Left renal pelvis (tissue), 4 donors: ENCODE measurements at places on chromosomes 3 and 15.

DNA sequence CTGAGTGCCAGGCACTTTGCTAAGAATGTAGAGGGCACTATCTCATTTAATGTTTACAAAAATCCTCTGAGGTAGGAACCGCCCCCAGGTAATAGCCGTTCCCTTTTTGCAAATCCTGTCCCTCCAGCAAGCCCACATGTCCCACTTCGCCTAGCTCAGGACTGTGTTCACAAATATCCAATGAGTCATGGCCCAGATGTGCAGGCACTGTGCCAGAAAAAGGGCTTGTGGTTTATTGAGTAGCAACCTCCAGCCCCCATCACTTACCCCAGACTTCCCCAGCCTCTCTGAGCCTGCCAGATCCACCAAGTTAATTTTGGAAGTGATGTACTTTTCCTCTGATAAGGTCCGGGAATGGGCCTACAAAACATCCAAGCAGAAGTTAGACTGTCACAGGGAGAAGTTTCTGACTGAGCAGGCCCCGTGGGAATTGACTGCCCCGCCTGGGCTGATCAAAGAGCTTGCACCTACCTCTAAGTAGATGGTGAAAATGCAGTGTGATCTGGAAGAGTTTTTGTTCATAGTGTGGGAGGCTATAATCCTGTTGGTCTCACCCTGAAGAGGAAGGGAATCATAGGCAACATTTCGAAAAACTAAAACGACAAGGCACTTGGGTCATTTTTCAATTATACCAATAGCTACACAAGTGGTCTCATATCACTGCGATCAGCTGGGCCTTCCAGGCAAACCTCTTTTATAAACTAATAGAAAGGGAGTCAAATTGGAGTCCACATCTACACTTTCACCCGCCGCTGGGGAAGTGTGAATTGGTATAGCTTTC lies 15.7 kb downstream of the KIF9 start:
- DNase-seq, result no peak

DNA sequence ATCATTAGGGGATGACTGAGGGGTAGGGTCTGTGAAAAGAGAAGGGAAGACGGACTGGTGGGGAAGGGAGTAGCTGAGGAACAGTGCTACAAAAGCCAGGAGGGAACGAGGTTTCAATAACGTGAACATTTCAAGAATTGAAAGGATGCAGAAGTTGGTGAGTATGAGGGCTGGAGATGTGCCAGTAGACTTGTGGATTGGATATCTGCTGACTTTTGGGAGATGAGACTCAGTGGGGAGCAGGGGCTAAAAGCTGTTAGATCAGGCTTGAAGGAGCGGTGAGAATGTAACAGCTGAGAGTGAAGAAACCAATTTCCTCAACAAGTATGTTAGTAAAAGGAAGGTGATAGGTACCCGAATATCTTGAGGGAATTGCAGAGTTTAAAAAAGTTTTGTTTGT lies 65.2 kb downstream of the GTPBP8 start:
- DNase-seq, result no peak

GRCh38 chr15:53581513-53581912 lies 177.9 kb downstream of the WDR72 start:
- DNase-seq, result no peak

- no peak for DNase-seq
Observed at GRCh38 chr15:99168601-99169580, 64.0 kb downstream of the SYNM start.

- no peak for DNase-seq
Observed at GRCh38 chr15:51575775-51576174, 46.8 kb downstream of the DMXL2 start.

- no peak for DNase-seq
Observed at GRCh38 chr3:31462050-31462569, 70.6 kb upstream of the STT3B start.

DNA sequence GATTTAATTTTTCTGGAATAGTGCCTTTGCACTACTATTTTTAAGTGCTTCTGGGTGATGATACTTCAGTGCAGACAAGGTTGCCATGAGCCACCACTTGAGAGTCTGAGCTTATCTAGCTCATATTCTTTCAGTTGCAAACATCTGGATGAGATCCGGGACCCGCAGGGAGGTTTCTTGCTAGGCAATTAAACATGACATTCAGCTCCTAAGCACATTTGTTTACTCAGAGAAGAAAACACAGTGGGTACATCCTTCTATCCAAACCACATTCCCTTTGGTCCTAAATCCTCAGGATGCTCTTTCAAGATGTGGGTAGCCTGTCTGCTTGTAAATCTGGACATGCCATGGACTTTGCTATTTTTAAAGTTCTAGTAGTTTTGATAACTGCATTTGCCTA lies 12.0 kb downstream of the PLSCR1 start:
- DNase-seq, result no peak

GRCh38 chr3:134859341-134859740 lies 64.3 kb downstream of the EPHB1 start:
- DNase-seq, result no peak

GRCh38 chr3:3516384-3516783 lies 282.8 kb upstream of the LRRN1 start:
- DNase-seq, result no peak

GRCh38 chr3:36765104-36765503 lies 751 bp upstream of the DCLK3 start:
- DNase-seq, result no peak

DNA sequence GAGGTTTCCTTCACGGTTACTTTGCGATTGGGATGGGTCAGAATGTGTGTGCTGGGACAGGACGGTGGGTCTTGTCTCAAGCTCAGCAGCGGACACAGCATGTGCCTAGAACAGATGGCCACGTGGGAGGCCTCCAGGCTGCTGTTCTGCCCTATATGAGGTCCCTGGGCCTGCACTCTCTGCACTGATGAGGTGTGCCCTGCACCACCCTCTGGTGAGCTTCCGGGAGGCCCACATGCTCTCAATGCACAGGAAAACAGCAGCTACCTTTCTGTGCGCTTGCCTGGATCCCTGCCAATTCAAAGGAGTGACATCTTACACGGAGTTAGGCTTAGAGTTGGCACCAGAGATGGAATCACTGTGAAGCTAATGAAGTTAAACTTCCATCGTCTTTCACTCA lies 59.8 kb downstream of the BOC start:
- no peak for DNase-seq

- no peak for DNase-seq
Observed at GRCh38 chr15:74378848-74379247, 11.4 kb upstream of the CYP11A1 start.

- DNase-seq, result no peak
Observed at GRCh38 chr3:8147711-8148110, 353.9 kb upstream of the LMCD1 start.

DNA sequence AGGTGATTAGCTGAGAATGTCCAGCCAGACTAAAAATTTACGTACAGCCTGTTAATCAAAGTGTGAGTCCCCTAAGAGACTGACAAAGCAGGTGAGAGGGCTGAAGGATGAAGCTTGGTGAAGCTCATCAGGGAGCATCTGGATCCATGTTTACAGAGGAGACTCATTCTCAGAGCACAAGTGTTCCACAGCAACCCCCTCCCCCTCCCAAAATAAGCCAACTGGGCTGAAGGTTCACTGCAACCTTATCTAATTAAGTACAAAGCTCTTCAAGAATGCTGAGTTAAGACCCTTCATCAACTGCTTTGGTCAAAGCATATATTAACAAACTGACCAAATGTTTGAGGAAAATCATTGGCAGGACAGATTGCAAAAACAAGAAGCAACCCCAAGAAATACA lies 262.6 kb upstream of the ZNF385D start:
- no peak for DNase-seq

- peak; percentile 56 for DNase-seq
Observed at GRCh38 chr15:39579487-39580116, 1.3 kb upstream of the THBS1 start.

GRCh38 chr3:52021489-52022268 lies 26.0 kb upstream of the RPL29 start:
- no peak for DNase-seq

- no peak for DNase-seq
Observed at GRCh38 chr3:190326930-190327329, 4.7 kb upstream of the CLDN1 start.

- no peak for DNase-seq
Observed at GRCh38 chr15:94744080-94744793, 512.9 kb downstream of the MCTP2 start.

GRCh38 chr15:39873978-39874377 lies 46.1 kb downstream of the GPR176 start:
- DNase-seq, result no peak
